ENCODE measurements at places on chromosomes 4 and X.

DNA sequence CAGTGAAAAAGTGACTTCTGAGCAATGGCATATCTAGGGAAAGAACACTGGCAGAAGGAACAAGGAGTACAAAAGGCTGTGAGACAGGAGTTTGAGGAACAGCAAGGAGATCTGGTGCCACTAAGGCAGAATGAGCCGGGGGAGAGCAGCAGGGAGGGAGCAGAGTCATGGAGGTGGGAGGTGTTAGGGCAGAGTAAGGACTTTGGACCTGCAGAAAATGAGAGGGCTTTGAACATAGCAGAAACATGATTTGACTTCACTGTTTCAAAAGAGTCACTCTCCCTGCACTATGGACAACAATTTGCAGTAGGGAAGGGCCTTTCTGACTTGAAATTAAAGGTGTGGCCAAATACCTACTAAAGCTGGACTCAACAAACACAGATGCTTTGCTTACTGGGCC is 356.2 kb downstream of the ADGRL3 start:
- DNase-seq, result no peak

- no peak for DNase-seq
Observed at GRCh38 chr4:7397206-7398103, 37.3 kb downstream of the PSAPL1 start.

DNA sequence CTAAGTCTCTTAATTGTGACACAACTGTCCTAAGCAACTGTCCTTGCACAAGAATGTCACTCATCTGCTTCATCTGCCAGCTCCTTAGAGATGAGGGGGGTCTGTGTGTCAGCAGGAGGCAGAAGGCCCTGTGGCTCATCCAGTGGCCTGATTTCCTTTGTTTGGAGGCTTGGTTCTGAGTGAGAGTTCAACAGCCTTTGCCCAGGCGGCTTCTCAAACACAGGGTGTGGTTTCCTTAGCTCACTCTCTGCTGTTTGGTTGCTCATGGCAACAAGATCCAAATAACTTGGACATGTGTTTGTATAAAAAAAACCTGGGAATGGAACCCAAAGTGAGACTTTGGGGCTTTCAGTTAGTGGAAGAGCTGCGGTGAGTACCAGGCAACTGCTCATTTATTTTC is 46.6 kb downstream of the MAP7D3 start:
- DNase-seq, result no peak

DNA sequence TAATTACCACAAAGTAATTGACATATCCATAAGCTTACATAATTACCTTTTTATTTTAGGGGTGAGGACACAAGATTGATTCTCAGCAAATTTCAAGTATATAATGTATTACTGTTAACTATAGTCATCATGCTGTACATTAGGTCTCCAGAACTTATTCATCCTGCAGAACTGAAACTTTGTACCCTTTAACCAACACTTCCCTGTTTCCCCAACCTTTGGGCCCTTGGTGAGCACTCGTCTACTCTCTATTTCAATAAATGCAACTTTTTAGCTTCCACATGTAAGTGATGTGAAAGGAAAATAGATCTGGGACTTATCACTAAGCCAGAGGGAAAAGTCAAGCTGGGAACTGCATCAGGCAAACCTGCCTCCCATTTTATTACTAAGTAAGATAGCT is 33.6 kb upstream of the CCNG2 start:
- DNase-seq, result no peak

DNA sequence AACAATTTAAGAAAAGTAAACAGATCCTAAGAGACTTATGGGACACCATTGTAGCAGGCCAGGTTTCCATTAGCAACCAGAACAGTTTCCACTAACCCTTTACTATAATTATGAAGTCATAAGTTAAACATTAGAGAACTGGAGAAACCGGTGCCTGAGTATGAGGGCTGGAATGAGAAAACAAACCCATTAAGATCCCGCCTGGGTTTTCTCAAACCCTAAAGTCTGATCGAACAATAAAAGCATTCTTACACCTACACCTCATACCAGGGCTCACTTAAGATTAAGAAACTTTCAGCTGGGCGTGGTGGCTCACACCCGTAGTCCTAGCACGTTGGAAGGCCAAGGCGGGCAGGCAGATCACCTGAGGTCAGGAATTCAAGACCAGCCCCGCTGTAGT is 13.7 kb upstream of the DHX15 start:
- DNase-seq, result no peak

GRCh38 chr4:3021127-3021526 is 53.2 kb downstream of the HTT-AS start:
- no peak for DNase-seq

- no peak for DNase-seq
Observed at GRCh38 chr4:184515606-184516005, 41.3 kb upstream of the IRF2 start.

DNA sequence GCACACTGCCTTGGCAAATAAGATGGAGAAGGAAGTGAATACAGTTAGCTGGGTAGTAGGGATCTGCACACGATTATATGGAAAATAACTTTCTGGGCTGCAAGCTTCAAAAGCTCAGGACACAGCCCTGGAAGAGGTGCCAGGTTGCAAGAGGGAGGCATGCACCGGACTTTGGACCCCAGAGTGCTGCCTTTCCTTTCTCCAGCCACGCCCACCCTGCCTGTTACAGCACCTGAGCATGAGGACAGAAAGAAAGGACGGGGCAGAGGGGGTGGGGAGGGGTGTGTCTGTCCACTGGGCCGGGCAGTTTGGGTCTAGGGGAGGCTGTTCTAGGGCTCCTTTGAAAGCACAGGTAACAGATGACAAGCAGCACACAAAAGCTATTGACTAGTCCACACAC is 152.8 kb downstream of the ENPP6 start:
- DNase-seq, result no peak

DNA sequence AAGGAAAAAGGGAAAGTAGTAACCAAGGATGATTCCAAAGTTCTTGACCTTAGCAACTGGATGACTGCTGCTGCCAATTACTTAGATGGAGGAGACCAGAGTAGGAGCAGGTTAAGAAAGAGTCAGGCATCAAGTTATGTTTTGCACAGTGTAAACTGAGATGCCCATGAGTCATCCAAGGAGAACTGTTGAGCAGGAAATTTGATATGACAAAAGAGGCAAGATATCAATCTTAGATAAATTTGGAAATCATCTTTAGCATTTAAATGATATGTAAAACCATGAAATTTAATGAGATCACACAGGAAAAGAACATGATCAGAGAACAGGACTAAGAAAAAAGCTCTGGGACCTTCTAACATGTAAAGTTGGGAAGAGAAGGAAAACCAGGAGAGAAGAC is 361.3 kb downstream of the OPHN1 start:
- DNase-seq, result no peak

DNA sequence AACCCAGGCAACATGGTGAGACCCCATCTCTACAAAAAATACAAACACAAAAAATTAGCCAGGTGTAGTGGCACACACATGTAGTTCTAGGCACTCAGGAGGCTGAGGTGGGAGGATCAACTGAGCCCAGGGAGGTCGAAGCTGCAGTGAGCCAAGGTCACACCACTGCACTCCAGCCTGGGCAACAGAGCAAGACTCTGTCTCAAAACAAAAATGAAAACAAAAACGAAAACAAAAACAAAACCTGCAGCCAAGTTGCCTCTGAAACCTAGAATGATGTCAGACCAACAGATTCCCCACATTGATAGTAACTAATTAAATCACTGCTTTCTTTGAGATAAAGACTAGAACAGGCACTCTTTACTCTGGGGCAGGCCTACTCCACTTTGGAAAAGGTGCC is 104.5 kb downstream of the AMELX start:
- DNase-seq, result no peak

DNA sequence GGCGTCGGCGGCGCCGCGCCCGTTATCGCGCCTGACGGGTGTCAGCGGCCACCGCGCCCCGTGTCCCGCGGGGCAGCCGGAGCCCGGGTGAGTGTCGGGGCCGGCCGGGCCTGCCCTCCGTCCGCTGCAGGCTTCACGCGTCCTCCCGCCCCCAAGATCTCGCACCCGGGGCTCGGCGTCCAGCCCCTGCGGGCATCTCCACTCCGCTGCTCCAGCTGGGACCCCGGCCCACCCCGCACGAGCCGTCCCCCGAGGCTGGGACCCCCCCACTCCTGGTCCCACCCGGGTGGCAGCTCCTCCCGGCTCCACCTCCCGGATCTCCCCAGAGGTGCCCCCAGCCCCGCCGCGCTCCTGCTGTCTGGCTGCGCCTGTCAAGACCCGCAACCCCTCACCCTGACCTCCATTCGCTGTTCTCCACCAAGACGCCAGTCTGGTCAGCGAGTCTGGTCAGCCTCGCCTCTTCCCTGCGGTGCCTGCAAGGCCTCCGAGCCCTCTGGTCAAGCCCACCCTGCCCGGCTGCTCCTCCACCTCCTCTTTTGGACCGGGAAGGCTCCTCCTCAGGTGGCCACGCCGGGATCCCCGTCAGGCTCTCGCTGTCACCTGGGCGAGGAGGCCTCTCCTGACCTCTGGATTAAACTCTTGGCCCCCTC is 66.0 kb upstream of the NKX1-1 start:
- DNase-seq, result no peak

GRCh38 chrX:109685656-109686078 is 47.4 kb downstream of the ACSL4 start:
- no peak for DNase-seq

GRCh38 chrX:74613370-74614092 is 893 bp downstream of the RLIM start:
- DNase-seq, result no peak

DNA sequence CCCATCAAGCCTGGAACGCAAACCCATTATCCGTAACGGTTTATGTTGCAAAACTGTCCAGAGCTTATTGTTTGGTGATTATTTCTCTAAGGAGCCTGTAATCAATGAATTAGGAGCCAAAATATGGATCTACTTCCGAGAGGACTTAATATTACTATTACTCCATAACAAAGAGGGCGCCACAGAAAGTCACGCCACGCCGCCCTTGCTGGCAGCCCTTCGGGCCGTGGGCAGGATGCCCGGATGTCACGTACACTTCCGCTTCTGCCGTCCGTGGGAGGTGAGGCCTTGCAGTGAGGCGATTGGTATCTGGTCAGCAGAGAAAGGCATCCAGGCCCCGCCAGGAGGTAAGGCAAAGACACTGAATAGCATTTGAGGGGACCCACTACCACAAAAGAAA is at the start of gene MAGEB10:
TSS of gene MAGEB10 (plus strand) at position 301 of the 400 bp plus-strand sequence. CDS start 13,317 bp downstream, outside the sequence.
- DNase-seq, result no peak

- no peak for DNase-seq
Observed at GRCh38 chrX:121191779-121192178, 144.4 kb downstream of the GLUD2 start.

DNA sequence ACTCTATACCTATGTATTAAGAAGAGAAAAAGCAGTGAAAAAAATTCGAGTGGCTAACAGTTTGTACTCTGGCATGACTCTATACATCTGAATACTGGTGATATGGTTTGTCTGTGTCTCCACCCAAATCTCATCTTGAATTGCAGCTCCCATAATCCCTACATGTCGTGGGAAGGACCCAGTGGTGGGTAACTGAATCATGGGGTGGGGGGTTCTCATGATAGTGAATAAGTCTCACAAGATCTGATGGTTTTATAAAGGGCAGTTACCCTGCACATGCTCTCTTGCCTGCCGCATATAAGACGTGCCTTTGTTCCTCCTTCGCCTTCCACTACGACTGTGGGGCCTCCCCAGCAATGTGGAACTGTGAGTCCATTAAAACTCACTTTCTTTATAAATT is 70.4 kb downstream of the LRBA start:
- no peak for DNase-seq

GRCh38 chrX:16920075-16920474 is 26.4 kb upstream of the REPS2 start:
- no peak for DNase-seq

- no peak for DNase-seq
Observed at GRCh38 chrX:10085223-10085622, 71.6 kb upstream of the CLCN4 start.

GRCh38 chrX:54695231-54695630 is 102.8 kb downstream of the ITIH6 start:
- DNase-seq, result no peak
